ENCODE measurements at places on chromosomes 12 and 14.

DNA sequence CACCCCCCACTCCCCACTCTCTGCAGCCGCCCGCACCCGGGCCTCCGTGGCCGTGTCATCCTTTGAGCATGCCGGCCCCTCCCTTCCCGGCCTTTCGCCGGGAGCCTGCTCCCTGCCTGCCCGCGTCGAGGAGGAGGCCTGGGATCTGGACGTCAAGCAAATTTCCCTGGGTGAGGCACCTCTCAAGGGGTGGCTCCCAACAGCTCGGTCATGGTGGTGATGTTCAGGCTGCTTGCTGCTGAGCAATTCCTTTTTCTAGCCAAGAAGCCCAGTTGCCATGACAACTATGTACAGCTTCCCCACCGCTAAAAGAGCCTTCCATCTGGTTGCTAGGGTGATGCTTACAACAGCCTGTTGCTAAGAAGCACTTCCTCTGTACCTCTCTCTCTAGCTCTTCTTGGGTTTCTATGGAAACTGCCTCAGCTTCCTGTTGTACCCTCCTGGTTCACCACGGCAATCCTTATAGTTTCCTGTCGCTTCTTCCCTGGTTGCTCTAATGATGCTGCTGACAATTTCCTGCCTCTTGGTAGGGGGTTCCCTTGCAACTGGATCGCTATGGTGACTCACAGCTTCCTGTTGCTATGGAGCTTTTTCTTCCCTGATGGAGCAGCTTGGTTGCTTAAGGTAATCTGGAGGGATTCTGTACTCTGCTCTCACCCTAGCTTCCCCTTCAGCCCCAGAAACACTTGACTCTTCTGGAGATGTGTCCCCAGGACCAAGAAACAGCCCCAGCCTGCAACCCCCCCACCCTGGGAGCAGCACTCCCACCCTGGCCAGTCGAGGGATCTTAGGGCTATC, 11.0 kb downstream of the ZNF219 start:
- no peak for DNase-seq

DNA sequence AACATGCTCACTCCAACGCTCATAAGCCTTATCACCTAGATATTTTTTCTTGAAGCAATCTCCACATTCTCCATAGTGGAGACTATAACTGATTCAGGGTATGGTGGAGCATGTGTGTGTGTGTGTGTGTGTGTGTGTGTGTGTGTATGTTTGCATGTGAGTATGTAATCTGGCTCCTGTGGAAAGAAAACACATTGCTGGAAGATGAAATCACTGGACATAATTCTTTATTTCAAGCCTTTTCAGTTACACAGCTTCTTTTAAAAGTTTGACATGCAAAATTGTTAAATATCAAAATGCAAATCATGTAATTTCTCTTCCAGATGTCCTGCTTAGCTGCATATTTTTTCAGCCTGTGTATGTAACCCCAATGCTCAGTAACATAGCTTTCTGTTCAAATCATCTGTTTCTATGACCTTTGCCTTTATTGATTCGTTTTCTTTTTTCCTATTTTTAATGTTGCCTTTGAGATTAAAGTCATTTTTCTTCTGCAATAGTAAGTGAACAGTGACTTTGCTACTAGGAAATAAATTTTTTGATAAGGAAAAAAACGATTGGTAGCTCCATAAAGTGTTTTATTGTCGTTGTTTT, 80.5 kb upstream of the BTG1 start:
- DNase-seq = no peak

DNA sequence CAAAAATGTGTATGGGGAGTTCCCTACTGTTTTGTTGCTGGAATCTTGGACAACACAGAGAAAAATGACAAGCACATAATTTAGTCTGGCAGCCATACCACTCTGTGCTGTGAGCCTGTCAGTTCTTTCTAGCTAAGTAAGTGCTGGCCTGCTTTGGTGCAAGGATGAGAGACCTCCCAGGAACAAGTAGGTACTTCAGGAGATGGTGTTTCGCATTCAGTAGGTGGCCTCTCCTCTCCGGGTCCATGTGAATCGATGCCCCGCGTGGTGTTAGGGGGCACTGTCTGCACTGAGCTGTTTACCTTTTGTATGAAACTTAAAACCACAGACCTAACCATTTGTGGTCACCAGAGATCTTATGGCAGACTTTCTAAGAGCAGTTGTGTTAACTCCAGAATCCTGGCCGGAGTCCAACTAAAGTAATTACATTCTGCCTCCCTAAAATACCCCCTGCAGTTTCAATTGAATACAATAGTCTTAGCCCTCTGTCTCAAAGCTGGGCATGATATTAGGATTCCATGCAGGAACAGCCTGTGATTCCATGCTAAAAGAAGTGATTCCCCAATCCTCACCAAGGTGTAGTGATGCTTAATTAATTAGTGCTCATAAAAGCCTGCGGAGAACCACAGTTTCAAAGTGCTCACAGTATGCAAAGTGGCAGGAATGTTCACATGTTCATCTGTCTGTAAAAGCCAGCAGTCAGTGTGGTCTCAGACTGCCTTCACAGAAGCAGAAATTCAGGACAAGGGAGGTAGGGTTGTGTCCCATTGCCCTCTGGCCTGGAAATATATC, 64.2 kb downstream of the LLPH start:
- no peak for DNase-seq

GRCh38 chr12:116598311-116599284, 39.4 kb downstream of the MAP1LC3B2 start:
- DNase-seq = no peak

GRCh38 chr12:45863332-45863731, 127.0 kb downstream of the SCAF11 start:
- no peak for DNase-seq

DNA sequence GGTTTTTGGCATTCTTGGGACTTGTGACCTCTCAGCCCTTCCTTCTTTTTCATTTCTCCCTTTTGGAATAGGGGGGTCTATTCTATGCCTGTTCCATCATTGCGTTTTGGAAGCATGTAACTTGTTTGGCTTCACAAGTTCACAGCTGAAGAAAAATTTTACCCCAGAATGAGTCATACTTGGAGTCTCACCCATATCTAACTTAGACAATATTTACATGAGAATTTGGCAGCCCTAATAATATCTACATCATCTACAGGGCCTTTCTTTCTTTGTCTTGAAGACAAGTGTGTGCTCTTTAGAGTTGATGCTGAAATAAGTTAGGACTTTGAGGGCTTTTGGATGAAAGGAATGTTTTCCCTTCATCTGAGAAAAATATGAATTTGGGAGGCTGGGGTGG, 1312.9 kb upstream of the FLRT2 start:
- no peak for DNase-seq

DNA sequence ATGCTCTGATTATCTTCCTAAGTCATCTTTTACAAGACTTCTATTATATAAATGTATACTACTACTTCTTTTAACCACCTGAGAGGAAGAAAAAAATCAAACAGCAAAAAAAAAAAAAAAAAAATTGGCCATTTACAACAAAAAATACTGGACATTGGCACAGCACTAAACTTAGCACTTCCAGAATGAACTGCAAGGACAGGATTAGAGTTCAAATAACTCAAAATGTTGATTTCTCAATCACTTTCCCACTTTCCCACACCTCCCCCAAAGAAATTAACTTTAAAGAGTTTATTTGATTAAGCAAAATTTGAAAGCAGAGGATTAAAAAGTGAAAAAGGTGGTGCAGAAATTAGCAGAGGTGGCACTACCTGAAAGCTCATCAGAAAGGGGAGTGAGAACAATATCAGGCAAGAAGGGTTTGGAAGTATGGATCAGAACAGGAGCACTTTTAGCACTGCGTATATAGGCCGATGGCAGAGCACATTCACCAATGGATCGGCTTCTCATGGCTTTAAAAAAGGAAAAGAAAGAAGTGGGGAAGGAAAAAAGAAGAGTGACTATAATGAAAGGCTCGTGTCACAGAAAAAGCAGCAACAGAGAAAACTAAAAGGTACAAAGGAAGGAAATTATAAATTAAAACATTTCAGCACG, 109.2 kb downstream of the RALGAPA1 start:
- DNase-seq = no peak

GRCh38 chr12:131082290-131083194, 128.8 kb downstream of the ADGRD1 start:
- DNase-seq = no peak

DNA sequence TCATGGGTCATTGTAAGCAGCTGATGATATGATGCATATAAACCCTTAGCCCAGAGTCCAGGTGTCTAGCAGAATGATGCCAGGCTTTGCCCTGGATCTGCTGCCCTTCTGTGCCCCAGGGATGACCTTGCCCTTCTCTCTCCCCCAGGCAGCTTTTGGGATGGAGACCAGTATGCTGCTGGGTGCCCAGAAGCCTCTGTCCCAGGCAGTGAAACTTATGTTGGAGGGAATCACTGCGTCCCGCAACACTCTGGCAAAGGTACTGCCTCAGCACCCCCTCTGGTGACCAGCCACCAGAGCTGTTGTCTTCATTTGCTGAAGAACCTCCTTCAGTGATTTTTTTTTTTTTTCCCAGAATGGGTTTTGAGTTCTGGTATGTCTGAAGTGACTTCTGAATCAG, 23.3 kb downstream of the CYP46A1 start:
- DNase-seq = no peak

DNA sequence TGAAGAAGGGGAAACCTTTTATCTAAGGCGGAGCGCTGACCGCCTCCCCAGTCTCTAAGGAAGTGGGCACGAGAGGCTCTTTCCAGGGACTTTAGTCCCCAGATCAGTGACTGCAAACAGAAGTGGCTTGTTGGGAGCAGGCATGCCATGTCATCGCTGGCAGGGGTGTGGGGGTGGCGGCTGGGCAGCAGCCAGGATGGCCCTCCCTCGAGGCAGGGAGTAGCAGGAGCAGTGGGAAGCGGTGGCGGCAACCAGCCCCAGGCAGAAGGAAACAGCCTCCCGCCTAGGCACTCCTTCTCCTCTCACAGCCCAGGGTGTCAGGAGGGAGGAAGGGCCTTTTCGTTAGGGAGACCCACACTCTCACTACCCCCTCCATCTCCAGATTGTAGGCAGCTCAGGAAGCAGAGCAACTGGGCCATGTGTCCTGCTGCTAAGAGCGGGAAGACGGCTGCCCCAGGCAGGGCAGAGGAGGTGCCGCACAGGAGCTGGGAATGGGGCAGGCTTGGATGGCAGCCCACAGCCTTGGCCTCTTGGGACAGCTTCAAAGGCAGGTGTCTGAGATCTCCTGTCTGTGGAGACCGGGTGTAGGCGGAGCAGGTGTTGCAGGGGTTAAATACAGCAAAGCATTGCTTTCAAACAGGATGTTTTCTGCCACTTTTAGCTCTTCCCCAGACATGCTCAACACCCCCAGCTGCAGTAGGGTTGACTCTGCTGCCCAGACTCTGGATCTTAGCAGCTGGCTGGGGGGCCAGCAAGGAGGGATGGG, 21.8 kb downstream of the VDR start:
- DNase-seq = peak; percentile 81
